DND-41 (cell line): ENCODE measurements at places on chromosomes 4 and X.

- DNase-seq = no peak
Observed at GRCh38 chr4:26729027-26729426, 131.6 kb upstream of the STIM2 start.

- DNase-seq = no peak
Observed at GRCh38 chrX:154654372-154654771, 993 bp upstream of the CTAG2 start.

DNA sequence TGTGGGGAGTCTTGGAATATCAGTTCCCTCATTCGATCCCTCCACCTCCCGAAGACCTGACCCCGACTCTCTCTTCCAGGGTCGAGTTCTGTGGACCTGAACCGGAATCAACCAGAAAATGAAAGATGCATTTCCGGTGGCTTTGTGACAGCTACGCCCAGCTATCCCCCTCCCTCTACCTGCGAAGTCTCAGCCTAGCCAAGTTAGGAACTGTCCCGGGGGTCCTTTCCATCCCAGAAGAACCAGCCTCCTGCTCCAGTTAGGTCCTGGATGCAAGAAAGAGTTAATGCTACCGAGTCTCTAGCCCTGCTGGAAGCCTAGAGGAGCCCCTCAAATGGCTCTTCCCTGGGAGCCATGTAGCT is 13.4 kb upstream of the ETDC start:
- DNase-seq = no peak

- DNase-seq = no peak
Observed at GRCh38 chr4:86452924-86453531, 93.2 kb upstream of the MAPK10 start.

DNA sequence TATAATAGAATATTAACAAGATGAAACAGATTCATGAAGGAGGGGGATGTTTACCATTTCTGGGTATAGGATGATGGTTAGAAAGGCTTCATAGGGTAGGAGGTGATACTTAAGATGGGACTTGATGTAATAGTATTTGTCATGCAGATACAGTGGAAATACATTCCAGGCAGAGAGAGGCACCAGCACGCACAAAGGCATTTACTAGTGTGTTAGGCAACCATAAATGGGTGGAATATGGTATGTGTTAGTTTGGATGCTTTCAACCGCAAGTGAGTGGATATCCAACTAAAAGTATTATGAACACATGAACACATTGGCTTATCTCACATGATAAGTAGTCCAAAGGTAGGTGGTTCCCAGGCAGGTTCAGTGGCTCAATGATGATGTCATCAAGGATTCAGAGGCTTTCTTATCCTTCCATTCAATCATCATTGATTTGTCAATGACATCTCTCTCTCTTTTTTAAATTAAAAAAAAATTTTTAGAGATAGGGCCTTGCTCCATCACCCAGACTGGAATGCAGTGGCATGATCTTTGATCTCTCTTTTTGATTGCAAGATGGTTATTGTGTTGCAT is 12.7 kb upstream of the STARD8 start:
- DNase-seq = no peak

DNA sequence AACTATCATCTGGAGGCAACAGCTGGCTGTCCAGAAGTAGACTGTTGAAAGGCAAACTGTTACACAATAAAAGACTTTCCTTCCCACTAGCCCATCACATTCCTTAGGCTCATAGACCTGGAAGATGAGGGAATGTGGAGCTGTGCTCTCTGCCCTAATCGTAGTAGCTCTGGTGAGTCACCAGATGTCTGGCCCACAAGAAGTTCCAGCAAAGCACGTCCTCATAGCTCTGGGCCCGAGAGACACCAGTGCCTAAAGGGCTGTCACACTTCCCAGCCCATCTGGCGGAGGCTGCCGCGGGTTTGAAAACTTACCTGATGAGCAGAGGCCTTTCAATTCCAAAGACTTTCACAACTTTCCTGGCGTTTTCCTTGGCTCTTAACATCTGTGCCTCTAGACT is 81.7 kb upstream of the STOX2 start:
- no peak for DNase-seq

GRCh38 chr4:175927121-175927520 is 115.1 kb upstream of the GPM6A start:
- no peak for DNase-seq

DNA sequence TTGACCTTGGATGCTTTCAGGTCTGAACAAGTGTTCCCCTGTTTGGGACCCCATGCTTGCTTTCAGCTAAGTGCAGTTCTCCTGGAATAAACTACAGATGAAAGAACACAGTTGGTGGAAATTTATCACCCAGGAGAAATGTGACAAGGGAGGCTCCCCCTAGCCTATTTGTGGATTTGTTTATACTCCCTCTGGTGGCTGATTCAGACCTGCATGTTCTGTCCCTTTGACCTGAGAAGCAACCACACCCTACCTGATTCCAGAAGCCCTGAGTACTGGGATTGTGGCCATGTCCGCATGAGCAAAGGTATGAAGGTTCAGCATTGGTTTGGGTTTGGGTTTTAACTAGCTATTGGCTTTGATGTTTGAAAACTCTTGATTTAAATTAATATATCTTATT is 440.9 kb downstream of the MID1IP1 start:
- DNase-seq = peak; percentile 14

DNA sequence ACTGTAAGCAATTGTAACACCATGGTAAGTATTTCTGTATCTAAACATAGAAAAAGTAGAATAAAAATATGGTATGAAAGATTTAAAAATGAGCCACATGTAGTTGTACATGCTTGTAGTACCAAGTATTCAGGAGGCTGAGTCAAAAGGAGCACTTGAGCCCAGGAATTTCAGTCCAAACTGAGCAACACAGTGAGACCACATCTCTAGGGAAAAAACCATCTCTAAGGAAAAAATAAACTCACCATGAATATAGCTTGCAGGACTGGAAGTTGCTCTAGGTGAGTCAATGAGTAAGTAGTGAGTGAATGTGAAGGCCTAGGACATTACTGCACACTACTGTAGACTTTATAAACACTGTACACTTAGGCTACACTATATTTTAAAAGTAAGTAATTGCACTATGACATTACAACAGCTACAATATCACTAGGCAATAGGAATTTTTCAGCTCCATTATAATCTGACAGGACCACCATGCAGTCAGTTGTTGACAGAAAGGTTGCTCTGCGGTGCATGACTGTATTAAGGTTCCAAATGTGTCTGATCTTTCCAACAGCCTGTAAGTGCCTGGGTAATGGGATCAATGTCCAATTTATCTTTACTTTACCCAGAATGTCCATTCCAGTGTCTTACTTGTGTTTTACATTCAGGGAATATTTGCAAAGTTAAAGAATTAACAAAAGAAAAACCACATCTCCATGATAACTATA is 28.9 kb upstream of the LRBA start:
- DNase-seq = no peak

DNA sequence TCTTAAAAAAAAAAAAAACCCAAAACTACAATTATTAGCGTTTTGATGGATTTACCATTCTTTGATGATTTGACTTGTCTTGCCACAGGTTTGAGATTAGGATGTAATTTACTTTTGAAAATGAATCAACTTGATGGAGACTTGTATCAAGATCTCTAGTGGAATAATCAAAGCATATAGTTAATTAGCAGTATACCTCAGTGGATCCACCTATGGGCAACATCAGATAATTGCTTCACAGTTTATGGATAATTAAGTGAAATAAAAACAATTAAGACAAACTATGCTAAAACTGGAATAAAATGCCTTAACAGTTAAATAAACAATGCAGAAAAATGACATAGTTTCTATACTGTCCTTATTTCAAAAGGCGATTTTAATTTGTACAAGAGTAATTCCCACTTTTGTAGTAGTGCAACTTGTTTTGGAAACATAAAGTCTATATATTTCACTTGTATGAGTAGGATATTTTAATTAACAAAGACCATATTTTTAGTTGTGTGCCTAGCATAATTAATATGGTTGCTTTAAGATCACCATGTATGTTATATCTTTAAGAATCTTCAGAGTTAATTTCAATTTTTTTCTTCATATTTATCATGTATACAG is 4.2 kb downstream of the CPEB2 start:
- DNase-seq = no peak

GRCh38 chr4:185838514-185839193 is 26.7 kb upstream of the SORBS2 start:
- DNase-seq = no peak

DNA sequence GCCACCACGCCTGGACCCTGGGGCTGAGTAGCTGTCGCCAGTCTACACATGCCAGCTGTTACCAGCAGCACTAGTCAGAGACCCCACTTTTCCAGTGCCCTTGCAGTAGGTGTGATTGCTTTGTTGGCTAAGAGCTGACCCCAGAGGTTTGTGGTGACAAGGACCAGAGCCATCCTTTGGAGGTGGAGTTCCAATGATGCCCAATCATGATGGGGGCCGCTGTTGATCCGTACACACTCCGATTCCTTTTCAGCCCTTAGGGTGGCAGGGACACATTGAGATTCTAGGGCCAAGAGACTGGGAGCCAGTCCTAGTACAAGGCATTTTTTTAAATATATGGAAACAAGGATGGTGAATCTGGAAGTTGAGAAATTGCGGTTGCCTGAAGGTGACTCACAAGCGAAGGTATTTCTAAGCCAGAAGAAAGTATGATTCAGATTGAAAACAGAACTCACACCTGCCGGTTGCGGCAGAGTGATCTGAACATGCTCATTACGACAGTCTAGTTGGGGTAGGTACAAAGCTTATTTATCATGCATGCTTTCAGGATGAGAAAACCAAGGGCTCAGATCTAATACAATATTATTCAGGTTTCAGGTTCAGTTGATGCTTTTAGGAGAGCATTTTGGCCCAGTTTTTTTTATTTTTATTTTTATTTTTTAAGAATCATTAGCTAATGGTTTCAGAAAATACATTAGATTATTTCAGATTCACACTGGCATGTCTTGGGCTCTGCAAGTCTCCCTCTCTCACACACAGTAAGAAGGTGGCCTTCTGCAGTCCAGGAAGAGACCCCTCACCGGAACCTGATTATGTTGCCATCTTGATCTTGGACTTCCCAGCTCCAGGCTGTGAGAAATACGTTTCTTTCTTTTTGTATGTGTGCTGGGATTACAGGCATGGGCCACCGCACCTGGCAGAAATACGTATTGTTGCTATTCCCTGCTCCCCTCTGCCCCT is 43.4 kb downstream of the SHROOM2 start:
- DNase-seq = no peak

DNA sequence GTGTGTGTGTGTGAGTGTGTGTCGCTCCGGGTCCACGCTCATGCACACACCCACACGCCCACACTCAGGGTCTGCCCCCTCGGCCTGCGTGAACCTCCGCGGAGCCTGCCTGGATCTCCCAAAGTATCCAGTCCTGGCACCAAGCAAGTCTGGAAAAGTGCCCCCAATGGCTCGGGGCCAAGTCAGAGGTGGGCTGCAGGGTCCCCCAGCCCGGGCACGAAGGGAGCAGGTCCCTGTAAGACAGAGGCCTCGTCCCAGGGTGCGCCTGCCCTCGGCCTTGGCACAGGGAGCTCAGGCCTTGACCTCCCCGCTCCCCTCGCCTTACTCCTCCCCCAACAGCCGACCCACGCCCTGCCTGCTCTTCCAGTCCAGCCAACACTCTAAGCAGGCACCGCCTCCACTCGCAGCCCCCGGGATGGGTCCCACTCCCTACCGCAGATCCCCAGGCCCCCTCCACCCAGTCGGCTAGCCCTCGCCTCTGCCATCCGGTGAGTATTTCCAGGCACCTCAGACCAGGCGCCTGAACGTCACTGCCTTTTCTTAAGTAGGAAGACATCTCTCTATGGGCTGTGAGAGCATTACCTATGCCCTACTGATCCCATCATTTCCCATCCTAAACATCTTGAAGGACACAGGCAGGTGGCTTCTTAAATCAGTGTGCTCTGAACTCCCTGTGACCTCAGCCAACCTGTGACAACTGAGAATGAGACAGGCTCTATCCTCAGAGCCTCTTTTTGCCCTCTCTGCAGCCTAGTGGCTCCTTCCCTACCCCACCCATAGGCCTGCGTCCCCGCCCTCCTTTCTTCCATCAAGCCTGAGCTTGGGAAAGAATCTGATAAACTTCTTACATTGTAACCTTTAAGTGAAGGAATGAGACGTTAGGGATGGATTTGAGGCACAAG is 704 bp downstream of the FAM114A1 start:
- DNase-seq = no peak

DNA sequence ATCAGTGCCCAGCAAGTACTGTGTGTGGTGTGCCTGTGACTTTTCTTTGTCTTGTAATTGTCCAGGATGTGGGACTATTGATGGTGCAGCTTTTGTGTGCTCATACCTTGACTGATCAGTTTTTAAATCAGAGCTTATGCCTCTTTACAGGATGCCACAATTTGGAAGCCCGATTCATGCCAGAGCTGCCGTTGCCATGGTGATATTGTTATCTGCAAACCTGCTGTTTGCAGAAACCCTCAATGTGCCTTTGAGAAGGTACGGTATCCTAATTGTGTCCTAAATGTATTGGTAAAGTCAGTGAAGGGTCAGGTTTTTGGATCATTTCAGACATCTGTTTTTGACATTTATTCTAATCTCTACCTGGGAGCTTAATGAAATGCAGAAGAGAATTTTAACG is 180.2 kb downstream of the FRAS1 start:
- DNase-seq = no peak

GRCh38 chr4:45385306-45385705 is 659.0 kb upstream of the GNPDA2 start:
- no peak for DNase-seq

DNA sequence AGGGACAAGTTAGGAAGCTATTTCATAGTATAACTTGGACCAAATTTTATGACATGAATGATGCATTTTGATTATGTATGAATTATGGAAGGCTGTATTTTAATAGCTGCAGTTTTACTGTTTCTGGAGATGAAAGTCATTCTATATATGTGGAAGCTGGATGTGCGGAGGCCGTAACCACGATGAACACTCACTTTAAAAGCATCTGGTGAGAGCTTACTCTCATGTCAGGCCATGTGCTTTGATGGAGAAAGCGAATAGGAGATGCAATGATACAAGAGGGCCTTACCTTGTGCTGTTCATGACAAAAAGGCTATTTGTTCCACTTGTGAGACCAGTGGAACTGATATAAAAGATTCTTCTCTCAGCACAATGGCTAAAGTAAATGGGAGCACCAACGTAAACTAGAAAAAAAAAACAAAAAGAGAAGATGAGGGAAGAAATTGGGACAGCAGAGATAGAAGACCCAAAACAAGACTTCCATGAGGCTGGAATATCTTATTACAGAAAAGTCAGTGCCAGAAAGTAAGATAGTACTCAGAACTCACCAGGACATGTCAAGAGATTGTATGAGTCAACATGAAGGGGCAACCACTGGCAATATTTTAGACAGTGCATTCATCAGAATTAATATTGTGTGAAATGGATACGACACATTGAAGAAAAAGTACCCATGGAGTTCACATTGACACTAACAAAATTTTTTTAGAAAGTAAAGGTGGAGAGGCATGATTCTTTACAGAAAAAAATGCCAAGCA is 63.3 kb upstream of the GAB1 start:
- DNase-seq = no peak

DNA sequence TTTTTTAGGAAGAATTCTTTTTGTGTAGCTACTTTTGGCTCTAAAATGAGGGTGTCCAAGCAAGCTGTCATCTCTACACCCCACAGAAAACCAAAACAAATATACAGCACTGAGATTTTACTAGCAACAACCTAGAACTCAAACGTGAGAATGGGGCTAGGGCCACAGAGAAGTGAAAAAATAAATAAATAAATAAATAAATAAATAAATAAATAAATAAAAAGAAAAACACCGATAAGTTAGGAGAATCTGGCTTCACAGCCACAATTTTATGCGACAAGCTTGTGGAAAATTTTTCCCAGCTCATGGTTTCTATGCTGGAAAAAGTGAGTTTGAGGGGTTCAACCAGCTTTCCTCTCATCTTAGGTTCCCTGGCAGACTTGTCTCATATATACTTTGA is 324.6 kb upstream of the TACR3 start:
- no peak for DNase-seq
